Stimulated activated CD4-positive, alpha-beta T cell treated with anti-CD3 and anti-CD28 coated beads, Interleukin-15, amount 100 ng/mL, for 1 hour (primary cell): ENCODE measurements at places on chromosomes 12 and 14.

DNA sequence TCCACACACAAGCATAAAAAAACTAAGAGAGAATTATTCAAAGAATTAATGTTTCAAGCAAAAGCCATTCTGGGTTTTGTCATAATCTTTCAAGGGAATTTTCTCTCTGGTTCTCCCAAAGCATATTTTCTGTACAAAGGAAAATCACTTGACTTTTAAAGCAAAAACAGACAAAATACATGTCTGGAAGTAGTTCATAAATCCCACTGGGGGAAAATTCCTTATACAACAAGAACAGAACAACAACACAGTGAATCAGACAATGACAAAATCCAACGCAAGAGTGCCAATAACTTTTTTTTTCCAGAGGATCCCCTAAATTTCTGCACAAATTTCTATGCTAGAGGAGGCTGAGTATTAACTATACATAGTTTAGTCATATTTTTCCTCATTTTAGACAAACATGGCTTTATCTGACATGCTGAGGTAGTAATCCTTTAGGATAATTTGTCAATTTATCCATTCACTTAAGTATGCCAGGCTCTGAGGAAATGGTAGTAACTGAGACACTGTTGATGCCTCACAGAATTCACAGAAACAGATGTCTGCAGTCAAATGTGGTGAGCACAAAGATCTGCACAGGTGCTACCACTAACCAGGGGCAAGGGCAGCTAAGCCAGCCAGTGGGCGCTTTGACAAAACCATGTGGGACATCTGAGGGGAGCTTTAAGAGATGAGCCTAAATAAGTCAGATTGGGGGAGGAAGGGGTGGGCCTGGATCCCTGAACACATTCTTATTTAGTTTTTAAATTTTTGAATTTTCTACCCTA lies 38.0 kb downstream of the GRIP1 start:
- no peak for DNase-seq

- DNase-seq, result no peak
Observed at GRCh38 chr12:44317651-44318126, 481.8 kb downstream of the TMEM117 start.

GRCh38 chr14:101761881-101762529 lies 496 bp downstream of the PPP2R5C start:
- no peak for DNase-seq

DNA sequence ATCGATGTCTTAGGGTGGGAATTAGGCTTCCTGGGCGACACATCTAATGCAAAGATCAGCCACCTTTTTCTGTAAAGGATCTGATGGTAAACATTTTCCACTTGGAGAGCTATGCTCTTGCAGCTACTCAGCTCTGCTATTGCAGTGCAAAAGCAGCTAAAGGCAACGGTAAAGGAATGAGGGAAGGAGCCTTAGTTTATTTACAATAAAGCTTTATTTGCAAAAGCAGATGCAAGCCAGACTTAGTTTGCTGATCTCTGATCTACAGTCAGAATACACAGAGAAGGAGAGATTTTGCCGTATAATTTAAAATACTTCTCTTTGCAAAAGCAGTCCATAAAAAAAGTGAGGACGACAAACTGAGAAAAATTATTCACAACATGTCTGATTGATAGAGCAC lies 3.2 kb downstream of the TCL1B start:
- DNase-seq, result no peak

- DNase-seq, result no peak
Observed at GRCh38 chr12:103841690-103842584, 903 bp upstream of the NT5DC3 start.

DNA sequence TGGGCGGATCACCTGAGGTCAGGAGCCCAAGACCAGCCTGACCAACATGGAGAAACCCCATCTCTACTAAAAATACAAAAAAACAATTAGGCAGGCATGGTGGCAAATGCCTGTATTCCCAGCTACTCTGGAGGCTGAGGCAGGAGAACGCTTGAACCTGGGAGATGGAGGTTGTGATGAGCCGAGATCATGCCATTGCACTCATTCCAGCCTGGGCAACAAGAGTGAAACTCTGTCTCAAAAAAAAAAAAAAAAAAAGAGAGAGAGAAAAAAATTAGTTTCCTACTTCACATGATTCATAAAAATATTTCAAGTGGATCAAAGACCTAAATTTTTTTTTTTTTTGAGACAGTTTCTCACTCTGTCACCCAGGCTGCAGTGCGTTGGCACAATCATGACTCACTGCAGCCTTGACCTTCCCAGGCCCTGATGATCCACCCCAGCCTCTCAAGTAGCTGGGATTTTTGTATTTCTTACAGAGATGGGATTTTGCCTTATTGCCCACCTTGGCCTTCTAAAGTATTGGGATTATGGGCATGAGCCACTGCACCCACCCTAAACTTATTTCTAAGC lies 24.9 kb downstream of the FCF1 start:
- no peak for DNase-seq

- no peak for DNase-seq
Observed at GRCh38 chr12:184811-185575, 29.0 kb downstream of the SLC6A12 start.

- DNase-seq, result no peak
Observed at GRCh38 chr14:87888136-87888999, 104.6 kb downstream of the GALC start.

- no peak for DNase-seq
Observed at GRCh38 chr12:4526923-4527546, 11.7 kb upstream of the RAD51AP1 start.

DNA sequence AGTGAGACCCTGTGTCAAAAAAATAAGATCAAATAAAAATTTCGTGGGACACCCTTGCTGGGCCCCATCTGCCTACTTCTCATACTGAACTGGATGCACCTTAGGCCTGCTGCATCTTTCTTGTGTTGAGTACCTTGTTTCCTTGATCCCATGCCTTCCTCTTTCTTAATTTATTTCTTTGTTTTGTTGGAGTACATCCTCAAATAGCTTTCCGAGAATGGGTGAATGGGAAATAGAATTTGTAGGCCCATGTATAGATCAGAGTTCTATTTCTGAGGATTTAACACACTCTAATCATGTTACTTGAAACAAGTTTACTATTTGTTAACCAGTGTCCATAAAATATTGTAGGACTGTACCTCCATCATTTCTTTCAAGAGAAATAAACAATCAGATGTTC lies 23.6 kb downstream of the KCNMB4 start:
- no peak for DNase-seq

DNA sequence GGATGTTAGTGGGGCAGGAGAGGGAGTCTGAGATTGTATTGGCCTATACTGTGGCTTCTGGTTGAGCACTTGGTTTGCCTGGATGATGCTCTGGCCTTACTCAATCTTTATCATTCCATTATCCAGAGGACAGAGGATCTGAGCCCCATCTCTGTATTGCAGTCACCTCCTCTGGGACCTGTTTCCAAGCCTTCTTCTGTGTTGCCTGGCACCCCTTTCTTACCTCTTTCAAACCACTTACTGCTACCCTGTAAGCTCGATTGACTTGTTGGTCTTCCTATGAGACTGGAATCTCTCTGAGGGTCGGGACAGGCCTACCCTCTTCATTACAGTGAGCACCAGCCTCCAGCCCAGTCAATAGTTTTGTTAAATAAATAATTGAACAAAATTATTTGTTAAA lies 3.0 kb upstream of the FOS start:
- no peak for DNase-seq

GRCh38 chr12:27273114-27273513 lies 29.0 kb downstream of the STK38L start:
- DNase-seq, result no peak

GRCh38 chr14:32343926-32344430 lies 14.9 kb downstream of the AKAP6 start:
- DNase-seq, result no peak

DNA sequence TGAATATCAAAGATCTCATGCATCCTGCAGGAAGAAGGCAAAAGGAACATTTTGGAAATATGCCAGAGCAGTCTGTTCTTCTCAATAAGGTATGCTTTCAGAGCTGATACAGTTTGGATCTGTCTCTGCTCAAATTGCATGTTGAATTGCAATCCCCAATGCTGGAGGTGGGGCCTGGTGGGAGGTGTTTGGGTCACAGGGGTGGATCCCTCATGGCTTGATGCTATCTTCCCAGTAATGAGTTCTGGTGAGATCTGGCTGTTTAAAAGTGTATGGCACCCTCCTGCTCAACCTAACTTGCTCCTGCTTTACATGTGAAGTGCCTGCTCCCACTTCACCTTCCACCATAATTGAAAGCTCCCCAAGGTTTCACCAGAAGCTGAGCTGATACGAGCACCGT lies 76.6 kb downstream of the RIN3 start:
- DNase-seq, result no peak

DNA sequence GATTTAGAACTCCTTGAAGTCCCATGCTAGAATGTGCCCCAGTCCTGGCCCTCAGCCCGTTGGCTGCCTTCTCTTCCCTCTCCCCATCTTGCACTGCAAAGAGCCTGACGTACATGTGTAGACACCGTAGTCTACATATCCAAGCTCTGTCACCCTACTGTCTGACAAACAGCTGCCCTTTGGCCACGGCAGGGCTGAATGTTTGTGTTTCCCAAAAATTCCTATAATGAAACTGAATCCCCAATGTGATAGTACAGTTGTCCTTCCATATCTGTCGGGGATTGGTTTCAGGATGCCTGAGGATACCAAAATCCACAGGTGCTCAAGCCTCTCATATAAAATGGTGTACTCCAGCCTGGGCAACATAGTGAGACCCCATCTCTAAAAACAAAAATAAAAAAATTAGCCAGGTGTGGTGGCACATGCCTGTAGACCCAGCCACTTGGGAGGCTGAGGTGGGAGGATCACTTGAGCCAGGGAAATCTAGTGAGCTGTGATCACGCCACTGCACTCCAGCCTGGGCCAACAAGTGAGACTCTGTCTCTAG lies 12.3 kb upstream of the TFCP2 start:
- DNase-seq, result no peak

DNA sequence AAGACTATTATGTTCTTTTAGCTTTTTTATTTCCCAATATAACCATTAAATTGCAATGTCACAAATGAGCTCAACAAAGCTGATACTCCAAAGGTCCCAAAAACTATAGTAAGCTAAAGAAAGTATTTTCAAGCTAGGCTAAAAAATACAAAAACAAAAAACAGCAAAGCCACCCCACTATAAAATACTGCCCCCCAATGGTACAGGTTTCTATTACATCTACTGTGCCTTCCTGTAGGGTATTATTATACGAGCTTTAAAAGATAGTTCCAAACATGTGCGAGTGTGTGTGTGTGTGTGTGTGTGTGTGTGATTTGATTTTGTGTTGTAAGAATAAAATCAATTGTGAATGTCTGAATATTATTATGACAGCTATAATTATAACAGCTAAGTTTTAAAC lies 1.1 kb downstream of the IFNG start:
- no peak for DNase-seq

DNA sequence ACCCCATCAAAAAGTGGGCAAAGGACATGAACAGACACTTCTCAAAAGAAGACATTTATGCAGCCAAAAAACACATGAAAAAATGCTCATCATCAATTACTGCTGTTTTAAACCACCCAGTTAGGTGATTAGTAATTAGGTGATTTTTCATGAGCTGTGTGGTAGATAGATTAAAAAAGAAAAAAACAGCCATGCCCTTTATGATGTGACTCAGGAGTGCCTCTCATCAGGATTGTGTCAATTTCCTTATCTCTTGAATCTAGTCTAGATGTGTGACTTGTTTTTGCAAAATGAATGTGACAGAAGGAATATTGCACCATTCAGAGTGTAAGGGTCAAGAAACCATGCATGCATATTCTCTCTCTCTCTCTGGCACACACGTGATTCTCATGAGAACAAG lies 5.7 kb downstream of the OR10A7 start:
- no peak for DNase-seq

- no peak for DNase-seq
Observed at GRCh38 chr12:106984588-106985137, 2.3 kb downstream of the MTERF2 start.

DNA sequence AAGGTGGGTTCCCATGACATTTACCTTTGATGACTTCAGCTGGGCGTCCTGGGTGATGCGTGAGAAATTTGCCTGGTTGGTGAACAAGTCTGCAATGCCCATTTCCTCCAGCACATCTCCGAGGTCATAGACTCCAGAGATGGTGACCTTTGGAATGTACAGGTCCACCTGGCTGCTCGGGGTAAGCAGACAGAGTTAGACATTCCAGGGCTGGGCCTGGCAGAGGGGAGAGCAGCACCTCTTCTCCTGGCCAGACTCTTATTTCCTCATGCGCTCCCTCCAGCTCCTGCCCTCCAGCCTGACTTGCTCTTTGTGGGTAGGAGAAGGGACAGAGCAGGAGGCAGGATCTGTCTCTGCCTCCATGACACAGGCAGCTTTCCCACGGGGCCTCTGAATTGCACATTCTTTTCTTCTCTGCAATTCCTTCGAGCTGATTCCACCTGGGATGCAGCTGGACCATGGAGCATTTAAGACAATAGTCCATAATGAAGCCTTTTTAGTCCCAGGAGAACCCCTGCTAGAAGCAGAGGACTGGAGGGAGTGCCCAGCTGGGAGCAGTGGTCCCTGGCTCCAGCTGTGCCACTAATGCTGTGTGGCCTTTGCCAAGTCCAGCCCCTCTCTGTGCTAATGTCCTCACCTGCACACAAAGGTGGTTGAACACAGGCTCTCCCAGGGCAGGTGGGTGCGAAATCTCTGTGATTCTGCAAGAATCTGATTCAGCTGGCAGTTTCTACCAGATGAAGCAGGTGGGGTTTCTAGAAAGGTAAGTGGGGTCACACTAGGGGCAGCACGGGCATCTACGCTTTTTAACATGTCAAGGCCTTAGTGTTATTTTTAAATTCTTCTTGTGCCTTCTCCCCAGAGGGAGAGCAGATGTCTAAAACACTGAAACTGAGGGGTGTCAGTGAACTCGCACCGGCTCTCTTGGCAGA lies 13.2 kb upstream of the SERPINA10 start:
- no peak for DNase-seq

DNA sequence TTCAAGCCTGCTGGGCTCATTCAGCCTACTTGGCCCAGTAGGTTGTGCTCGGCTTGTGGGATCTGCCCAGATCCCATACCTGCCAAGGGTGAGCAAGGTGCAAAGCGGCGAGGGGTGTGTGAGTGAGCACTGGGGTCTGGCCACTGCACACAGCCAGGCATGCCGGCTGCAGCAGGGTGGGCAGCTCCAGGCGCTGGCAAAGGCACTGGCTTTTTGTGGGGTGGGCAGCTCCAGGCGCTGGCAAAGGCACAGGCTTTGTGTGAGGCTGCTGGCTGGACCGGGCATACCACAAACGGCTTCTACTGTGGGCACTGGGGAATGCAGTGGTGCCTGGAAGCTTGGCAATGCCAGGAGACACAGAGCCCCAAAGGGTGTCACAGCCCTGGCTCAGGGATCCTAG lies 137.4 kb downstream of the SLC16A7 start:
- no peak for DNase-seq

GRCh38 chr12:57896434-57897201 lies 44.7 kb upstream of the ATP23 start:
- DNase-seq, result no peak

- no peak for DNase-seq
Observed at GRCh38 chr12:121580959-121581685, at the start of gene KDM2B. TSS of gene KDM2B (minus strand) at chr12:121581023. CDS start at chr12:121580911, 112 bp downstream.

GRCh38 chr14:77314043-77314442 lies 6.6 kb downstream of the POMT2 start:
- no peak for DNase-seq

DNA sequence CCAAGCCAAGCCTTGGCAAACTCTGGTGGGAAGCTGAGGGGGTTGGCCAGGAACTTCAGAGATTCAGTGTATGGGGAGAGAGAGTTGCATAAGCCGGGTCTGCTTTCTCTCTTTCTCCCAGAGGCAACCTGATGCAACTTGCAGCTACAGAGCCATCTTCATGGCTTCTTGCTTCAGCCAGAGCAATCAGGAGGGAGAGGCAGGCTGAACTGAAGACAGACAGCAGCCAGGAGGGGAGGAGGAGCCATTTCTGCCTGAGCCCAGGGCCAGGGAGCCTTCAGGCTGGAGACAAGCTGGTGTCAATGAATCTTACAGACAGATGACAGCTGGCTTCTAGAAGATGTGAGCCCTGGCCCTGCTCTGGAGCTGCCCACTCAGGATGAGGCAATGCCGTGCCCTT lies 18.7 kb downstream of the NPC2 start:
- no peak for DNase-seq
